ENCODE measurements at places on chromosomes 11 and 22.

DNA sequence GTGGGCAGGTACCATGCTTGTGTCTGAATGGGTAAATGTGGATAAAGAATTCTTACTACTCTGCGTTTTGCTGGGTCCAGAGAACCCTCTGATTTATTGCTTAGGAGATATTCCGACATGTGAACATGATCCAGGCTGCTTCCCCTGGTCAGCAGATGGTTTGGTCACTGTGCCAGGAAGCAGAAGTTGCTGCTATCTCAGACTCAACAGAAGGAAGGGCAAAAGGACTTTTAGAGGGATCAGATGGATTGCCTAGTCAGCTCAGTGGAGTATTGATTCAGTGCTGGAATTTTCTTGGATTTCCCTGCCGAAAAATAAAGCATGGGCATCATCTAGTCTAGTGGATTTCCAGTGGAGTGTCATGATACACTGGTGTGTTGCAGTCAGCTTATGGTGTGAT is 440.1 kb downstream of the NTM start:
- no peak for DNase-seq

GRCh38 chr11:68214173-68215086 is 1.3 kb upstream of the KMT5B start:
- peak; percentile 11 for DNase-seq

GRCh38 chr11:87972133-87972532 is 203.1 kb downstream of the RAB38 start:
- no peak for DNase-seq

DNA sequence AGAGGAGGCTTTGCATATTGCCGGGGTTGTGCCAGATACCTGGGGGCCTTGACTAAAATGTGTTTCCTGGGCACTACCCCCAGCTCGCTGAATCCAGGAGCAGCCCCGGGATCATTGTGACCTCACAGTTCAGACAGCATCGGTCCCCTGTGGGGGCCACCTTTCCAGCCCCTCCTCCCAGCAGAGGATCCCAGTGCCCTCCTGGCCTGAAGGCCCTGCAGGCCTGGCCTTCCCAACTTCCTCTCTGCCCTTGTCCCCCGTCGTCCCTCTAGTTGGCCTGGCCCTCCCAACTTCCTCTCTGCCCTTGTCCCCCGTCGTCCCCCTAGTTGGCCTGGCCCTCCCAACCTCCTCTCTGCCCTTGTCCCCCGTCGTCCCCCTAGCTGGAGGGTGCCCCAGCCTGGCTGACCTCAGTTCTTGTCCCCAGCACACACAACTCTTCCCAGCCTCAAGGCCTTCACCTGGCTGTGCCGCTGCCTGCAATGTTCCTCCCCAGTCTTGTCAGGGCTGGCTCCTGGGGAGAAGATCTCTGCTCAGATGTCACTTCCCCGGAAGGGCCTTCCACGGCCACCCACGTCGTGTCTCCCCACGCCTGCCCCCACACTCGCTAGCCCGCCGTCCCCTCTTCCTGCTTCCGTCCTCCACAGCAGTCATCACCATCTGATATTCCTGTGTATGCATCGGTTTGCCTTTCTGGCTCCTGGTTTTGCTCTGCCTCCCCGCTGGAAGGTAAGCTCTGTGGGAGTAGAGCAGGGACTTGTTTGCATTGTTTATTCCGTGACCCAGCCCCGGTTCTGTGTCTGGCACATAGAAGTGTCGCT is 12.6 kb upstream of the ANO1 start:
- no peak for DNase-seq

- DNase-seq: peak; percentile 93
Measured at GRCh38 chr11:20112291-20113148, 47.8 kb downstream of the DBX1 start.

- DNase-seq: no peak
Measured at GRCh38 chr11:36976741-36977140, 378.7 kb upstream of the RAG2 start.

GRCh38 chr22:27179161-27179560 is 521.8 kb downstream of the MIAT start:
- no peak for DNase-seq

GRCh38 chr11:95557376-95557775 is 232.2 kb downstream of the FAM76B start:
- no peak for DNase-seq

- DNase-seq: peak; percentile 78
Measured at GRCh38 chr11:72238040-72238450, 5.9 kb downstream of the PHOX2A start.

DNA sequence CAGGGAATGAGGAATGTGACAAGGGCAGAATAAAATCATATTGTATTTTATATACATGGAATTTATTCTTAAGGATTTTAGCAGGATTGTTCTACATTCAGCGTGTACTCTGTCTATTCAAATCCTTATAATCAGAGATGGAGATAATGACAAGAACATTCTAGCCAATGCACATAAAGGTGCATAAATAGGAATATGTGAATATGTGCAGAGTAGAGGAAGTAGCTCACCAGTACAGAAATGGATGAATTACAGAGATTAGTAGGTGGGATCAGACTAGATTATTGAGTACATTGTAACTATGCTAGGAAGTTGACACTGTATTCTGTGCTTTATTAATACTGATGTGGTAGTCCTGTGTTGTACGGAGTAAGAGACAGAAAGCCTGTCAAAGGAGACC is 1308.8 kb downstream of the FAM181B start:
- DNase-seq: no peak

- no peak for DNase-seq
Measured at GRCh38 chr11:27304514-27304913, 58.5 kb downstream of the CCDC34 start.

- no peak for DNase-seq
Measured at GRCh38 chr22:38403812-38404211, 51.2 kb downstream of the KCNJ4 start.

GRCh38 chr11:129273322-129273721 is 81.2 kb upstream of the ARHGAP32 start:
- no peak for DNase-seq

- peak; percentile 86 for DNase-seq
Measured at GRCh38 chr11:304915-305843, 2.4 kb upstream of the IFITM2 start.

GRCh38 chr11:429391-429790 is 12.4 kb downstream of the ANO9 start:
- no peak for DNase-seq

- peak; percentile 75 for DNase-seq
Measured at GRCh38 chr11:125433454-125434121, 62.5 kb downstream of the FEZ1 start.

- DNase-seq: no peak
Measured at GRCh38 chr11:87252869-87253268, 215.1 kb downstream of the TMEM135 start.

DNA sequence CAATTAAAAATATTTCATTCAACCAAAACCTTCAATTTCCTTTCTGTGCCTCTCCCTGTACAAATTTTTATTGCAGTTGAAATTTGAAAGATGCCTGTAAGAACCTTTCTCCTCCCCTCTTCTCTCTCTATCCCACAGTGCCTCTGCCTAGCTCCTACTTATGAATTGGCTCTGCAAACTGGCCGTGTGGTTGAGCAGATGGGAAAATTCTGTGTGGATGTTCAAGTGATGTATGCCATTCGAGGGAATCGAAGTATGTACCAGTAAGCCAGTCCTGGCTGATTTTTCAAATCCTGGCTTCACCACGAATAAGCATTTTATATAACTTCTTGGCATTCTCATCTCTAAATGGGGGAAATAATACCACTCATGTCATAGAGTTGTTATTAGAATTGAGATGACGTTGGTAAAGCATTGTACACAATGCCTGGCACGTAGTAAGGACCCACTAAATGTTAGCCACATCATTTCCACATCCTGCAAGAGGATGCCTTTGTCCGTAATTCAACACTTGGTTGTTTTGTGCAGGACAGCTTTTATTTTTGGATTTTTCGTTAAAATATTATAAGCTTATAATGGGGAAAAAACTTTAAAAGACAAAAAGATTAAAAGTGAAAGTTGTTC is 6.0 kb downstream of the DDX25 start:
- no peak for DNase-seq

- DNase-seq: no peak
Measured at GRCh38 chr22:21032037-21032867, at the start of gene SLC7A4. Gene SLC7A4, minus strand, starts transcription at chr22:21032561. Its CDS starts 749 bp downstream, at chr22:21031812.

DNA sequence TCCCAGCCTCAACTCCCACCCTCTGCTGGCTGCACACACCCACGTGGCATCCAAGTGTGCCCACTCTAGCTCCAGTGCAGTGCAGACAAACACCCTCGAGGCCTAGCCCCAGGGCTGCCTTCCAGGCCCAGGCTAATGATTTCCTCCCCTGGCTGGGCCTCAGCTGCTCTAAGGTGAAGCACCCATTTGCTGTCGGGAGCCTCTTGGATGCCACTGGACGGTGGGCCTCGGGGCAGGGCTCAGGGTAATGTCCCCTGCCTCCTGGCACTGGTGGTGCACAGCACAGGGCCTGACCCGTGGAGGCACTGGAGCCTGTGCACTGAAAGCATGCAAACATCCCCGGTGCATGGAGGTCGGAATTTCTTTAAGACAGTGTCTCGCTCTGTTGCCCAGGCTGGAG is 635.2 kb downstream of the TBC1D22A start:
- DNase-seq: no peak

DNA sequence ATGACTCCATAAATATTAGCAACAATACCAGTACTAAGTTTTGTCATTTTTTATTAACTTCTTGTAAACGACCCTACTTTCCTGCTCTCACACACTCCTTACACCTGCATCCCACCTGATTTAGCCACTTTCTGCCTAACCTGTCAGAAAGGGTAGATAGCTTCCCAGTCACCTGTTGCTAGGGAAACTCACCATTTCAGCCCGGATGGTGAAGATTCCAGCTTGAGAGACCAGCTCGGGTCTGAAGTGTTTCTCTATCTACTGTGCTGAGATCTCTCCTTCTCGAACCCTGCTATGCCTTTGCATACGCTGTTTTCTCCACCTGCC is at the start of gene PARVG:
Gene PARVG (plus strand): TSS at position 220 of the 327 bp plus-strand sequence. CDS start 2,405 bp downstream, outside the sequence.
- no peak for DNase-seq

- peak; percentile 33 for DNase-seq
Measured at GRCh38 chr11:8584082-8584481, 9.9 kb downstream of the STK33 start.

DNA sequence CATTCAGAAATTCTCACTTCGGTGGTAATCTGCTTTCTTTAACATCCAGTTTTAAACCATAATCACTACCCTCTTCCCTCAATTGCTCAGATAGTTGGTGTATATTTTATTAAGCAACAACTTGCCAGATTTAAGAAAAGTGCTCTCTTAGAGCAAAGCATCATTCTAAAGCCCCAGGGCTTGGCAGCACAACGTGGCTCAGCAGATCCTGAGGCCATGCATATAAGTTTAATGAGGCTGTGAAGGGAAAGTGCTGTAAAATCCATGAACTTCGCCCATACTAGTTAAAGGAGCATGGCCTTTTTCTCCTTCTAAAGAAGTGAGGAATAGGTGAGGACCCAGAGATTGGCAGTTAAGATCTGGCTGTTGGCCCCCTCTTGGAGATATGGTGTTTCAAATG is 482.3 kb upstream of the CCDC90B start:
- no peak for DNase-seq

DNA sequence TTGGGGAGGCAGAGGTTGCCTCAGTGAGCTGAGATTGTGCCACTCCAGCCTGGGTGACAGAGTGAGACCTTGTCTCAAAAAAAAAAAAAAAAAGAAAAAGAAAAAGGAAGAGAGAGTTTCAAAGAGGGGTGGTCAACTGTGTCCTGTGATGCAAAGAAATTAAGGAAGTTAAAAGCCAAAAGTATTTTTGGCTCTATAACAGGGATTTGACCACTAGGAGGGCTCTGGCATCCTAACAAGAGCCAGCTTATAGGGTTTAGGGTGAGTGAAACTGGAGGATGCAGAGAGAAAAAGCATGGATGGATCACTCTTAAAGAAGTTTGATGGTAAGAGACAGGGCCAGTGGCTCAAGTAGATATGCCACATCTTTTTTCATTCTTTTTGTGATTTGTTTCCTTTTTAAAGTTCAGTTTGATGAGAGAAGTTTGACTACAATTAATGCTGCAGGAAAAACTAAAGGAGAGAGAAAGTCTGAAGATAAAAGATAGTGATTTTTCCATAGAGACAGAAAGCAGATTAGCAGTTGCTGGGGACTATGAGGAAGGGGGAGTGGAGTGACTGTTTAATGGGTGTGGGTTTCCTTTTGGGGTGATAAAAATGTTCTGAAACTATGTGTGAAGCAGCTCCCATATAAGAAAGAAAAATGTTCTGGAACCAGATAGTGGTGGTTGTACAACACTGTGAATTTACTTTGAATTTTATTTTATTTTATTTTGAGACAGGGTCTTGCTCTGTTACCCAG is 11.1 kb upstream of the MICAL2 start:
- no peak for DNase-seq

DNA sequence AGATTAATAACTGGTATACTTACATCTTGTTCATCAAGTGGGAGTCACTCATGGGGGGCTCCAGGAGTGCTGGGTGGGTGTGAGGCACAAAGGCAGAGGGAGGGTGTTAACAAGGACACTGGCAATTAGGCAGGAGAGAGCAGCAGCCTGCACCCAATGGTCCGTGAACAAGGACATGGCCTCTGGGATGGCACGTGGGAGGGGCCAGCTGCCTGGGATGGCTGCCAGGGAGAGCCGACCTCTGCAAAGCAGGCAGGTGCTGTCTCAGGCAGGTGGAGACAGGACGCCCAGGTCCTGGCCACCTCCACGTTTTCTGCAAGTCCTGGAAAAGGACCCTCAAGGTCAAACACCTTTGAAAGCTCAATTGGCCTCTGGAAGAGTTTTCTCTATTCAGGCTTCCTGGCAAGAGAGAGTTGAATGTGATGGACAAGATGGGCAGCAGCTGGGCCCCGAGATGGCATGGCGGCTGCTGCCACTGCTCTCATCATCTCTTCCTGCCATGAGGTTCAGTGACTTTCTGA is 257.1 kb downstream of the BUD13 start:
- DNase-seq: no peak

DNA sequence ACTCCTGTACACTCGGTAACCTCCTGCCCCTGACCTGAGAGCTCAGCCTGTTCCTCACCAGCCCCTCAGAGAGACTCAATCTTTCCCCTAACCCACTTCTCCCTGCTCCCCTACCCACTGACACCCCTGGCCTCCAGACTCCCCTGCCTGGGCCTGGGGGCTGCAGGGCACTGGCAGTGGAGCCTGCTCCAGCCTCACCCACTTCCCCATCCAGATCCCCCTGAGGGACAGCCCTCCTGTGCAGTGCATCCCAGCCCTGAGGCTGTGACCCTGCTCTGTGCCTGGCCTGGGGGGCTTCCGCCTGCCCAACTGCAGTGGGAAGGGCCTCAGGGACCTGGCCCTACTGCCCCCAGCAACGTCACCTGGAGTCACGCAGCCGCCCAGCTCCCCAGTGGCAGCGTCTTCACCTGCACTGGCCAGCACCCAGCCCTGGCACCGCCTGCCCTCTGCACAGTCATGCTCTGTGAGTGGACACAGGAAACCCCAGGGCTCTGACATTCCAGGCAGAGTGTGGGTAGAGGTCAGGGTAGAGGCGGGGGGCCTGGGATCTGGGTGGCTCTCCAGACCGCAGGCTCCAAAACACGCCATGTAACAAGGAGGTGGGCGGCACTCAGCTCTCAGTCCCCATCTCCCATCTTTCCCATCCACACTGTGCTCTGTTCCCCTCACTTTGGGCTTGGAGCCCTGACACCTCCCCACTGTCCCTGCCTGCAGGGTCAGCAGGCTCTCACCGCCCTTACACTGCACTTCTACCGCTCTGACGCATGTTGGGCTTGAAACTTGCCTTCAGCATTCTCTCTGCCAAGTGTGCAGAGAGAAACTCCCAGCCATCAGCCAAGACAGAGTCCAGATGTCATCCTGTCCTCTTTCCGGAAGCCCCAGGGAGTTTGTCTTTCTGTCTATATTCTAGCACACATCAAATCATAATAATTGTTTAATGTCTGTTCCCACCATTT is 5.1 kb downstream of the VSIG10L2 start:
- peak; percentile 62 for DNase-seq

Measured in AG08395 (cell line).